ENCODE measurements at places on chromosomes 13 and 19.

DNA sequence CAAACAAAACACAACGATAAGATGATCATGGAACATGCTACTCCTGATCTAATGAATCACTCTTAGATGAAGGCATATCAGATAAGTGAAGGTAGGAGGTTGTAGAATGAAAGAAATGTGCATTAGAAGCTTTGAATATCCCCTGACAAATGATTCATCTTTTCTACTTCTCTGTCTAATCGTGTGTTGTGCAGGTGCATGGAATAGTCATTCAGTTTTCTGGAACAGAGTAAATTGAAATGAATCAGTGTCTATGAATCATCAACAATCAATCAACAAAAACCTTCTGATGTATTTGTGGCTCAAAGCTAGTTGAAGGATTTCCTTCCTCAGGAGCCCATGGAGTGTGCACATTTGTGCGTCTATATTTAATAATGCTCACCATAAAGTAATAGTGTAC, 1290.4 kb upstream of the PCDH20 start:
- DNase-seq: no peak

GRCh38 chr13:39244561-39245230, 206.4 kb downstream of the NHLRC3 start:
- no peak for DNase-seq

DNA sequence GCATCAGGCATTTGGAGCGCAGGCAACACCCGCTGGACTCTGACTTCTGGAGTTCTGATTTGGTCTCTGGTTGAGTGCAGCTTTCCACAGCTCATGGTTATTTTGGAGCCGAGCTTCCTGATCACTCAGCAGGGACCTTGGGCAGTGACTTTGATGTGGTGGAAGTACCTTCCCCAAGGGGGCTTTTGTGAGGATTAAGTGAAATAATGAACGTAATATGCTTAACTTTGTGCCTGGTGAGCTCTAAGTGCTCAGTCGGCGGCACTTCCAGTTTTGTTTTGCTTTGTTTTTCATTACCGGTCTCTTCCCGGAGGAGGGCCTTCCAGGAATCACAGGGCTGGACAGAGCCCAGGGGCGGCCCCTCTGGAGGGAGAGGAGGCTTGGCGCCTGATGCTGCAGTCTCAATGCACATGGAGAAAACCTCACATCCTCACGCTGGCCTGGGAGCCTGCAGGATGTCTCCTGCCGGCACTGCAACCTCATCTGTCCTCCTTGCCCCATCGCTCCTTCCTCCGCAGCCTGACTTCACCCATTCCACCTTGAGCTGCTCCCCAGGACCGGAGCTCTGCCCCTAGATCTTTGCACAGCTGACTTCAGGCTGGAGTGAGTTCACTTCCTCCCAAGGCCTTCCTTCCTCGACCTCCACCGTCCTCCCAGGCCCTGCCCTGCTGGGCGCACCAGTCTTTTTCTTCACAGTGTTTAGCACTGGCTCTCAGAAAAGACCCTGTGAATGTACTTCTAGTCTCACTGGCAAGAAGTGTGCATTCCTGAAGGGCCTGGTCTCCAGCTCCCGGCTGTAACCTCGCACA, 1.5 kb downstream of the PLEKHF1 start:
- DNase-seq: no peak

DNA sequence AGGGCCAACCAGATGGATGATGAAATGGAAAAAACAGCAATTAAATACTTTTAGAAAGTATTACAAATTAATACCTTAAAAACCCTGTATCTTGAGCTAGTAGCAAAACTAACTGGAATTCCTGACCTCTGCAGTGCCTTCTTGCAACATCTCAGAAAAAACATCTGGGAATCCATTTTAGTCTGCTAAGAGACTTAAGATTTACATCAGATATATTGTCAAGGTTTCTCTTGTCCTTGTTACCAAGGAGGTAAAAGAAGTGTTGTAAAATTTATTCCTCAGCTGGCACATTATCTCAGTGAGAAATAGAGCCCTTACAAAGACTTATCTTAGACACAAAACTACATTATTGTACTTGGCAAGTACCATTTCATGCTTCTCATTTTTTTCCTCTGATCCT, 18.5 kb downstream of the KCNRG start:
- DNase-seq: no peak

GRCh38 chr13:103547914-103548313, 481.7 kb upstream of the SLC10A2 start:
- no peak for DNase-seq

DNA sequence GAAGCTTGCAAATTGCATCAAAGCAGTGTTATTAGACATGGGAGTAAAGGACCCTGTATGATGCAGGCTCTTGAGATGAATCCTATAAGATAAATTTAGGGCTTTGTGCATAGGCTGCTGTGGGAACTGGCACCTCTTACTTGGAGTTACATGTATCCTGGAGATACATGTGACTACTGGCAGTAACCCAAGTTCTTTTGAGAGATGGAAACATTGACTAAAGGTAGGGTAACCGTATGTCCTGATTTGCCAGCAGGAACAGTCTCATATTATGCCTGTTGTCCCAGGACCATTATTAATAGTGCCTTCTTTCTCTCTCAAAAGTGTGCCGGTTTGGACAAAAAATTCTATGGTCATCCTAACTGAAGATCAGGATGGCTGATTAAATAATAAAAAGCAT, 195.4 kb downstream of the LACC1 start:
- no peak for DNase-seq

- DNase-seq: no peak
Observed at GRCh38 chr13:41401366-41401765, 56.0 kb upstream of the RGCC start.

GRCh38 chr19:33734913-33735312, 61.8 kb upstream of the KCTD15 start:
- no peak for DNase-seq

DNA sequence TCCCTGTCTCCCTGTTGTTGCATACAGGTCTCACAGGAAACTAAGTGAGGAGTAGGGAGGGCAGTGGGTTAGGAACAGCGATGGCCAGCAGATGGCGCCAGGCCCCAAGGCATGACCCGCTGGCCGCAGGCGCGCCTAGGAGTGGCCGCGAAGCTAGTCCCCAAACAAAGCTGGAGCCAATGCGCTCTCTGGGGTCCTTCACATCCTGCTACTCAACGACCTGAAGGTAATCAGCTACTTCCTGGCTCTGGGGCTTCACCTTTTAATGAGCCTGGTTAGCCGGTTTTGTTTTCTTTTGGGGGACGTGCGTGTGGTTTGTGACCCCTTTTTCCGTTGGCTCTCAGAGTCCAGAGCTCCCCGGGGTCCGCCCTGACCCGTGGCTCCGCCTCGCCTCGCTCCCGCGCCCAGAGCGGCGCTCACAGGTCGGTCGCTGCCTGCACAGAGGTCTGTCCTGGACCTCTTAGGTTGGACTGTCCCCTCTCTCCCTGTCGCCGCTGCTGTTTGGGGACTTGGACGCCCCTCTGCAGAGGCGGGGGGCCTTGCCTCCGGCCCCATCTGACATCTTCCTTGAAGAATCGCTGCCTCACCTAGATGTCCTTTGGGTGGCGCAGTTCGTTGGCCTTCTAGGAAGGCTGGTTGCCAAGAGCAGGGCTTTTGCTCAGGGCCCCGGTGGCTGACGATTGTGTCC, 62.2 kb upstream of the GTF3A start:
- peak; percentile 54 for DNase-seq

DNA sequence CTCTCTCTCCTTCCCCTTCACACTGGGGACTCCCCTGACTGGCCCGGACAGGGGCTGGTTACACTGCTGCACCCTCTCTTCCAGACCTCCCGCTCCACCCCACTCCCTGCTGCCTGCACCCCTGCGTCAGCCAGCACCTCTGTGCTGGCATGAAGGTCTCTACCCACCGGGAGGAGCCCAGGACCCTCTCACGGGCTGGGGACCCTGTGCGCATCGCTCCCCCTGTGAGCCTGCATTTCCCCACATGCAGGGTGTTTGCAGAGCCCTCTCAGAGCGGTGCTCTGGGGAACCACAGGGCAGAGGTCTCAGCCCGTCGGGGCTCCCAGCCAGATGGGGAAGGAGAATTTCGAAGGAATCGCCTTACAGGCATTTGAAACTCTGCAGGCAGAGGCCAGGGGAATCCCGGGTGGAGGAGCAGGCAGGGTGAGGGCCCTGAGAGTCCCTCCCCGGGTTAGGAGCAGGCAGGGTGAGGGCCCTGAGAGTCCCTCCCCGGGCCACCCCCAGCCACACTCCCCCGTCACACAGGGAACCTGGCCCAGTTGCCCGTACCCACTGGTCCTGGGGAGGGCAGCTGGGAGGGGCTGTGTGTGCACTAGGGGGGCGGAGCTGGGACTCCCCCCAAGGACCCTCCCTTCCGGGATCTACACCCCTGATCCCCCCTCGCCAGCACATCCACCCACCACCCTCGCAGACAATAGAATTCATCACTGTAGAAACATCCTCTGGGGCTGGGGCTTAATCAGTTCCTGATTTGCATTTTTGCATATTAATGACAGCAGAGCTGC, 16.3 kb upstream of the TCF3 start:
- no peak for DNase-seq

DNA sequence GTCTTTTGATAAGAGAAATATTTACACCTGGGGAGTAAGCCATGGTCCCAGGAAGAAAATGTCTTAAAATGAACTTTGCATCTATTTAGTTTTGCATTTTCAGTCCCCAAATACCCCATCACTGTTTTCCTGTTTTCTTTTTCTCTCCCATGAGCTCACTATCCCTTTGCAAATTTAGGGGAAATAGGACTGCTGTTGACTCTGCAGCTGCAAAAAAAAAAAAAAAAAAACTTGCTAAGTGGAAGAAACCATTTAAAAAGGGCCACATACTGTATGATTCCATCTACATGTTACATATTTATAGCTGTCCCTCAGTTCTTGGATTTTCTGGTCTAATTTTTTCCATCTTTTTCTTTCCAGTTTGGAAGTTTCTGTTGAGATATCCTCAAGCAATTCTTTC, 98.2 kb upstream of the SERP2 start:
- DNase-seq: no peak

DNA sequence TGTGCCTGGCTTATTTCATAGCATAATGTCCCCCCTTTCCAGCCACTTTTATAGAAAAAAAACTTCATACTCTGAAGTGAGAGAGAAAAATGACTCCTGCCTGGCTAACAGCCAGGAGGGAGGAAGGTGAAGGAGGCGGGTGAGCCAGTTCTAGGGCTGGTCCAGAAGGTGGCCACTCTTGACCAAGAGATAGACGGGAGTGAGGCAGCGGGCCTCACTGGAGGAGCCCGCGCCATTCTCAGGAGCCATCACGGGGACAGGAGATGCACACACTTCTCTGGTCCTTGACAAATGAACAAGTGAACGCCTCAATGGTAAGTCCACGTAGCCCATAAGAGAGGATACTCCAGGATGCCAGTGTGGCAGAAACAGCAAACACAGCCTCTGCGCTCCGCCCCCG, 231.4 kb downstream of the UQCRFS1 start:
- DNase-seq: no peak

DNA sequence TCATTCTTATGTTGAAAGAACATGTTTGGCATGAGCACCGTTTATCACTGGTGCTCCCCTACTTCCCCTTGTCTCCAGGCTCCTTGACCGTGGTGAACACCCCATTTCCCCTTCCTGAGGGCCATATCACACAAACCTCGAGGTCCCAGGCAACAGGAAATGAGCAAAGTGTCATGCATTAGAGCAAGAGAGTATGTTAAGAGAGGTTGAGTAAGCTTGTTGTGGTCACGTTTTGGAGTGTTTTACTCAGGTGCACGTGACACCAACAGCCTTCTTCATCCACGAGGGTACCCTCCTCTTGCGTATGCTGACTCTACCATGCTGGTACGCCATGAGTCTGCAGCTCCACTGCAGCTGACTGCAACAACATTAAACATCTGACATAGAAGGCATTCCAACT, 482.2 kb upstream of the NBEA start:
- no peak for DNase-seq

DNA sequence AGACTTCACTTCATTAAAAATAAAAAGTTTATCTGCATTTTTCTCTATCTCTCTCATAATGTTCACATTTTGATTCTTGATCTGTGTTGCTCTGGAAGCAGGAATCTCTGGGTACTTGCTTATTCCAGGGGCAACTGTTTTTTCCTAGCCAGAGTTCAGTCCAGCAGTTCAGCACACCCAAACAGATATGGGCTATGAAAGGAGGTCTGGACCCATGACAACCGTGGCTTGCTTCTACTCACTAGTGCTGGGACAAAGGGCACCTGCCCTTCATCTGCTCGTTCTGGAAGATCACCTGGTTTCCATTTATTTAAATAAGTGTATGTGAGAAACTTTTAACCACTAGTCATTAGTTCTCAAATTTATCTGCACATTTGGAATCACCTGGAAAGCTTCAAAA, 36.0 kb downstream of the POLR1D start:
- no peak for DNase-seq

DNA sequence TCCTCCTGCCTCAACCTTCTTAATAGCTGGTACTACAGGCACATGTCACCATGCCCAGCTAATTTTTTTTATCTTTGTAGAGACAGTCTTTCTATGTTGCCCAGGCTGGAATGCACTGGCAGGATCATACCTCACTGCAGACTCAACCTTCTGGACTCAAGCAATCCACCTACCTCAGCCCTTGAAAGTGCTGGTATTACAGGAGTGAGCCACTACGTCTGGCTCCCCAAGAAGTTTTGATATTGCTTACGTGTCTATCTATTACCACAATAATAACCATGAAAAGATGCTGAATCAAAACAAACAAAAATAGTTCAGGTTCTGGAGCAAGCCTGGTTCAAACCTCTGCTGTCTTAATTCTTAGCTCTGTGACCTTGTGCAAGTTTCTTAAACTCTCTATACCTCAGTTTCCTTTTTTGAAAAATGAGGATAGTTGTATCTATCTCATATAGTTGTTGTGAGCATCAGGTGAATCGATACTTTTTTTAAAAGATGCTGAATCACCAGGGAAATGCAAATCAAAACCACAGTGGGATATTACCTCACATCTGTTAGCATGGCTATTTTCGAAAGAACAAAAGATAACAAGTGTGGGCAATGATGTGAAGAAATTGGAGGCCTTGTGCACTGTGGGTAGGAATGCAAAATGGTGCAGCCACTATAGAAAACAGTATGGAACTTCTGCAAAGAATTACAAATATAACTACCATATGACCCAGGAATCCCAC, 19.0 kb upstream of the LEUTX start:
- DNase-seq: no peak

- no peak for DNase-seq
Observed at GRCh38 chr13:76936763-76937162, 11.5 kb upstream of the ACOD1 start.

DNA sequence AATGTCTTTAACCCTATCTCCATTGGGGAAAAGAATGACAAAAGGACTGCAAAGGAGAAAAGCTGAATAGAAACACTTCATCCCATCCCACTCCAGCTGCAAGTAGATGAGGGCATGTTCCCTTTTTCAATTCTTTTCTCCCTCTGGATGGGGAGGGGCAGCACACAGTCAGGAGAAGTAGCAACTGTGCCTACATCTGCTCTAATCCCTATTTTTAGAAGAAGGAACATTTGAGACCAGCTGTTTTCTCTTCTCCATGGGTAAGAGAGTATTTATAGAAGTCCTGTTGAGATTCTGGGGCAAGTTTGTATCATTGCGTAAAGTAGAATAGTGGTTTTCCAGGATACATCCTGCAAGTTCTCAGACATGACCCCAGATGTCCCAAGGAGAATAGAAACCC, 9.3 kb upstream of the GTF3A start:
- DNase-seq: no peak

All from stimulated activated CD8-positive, alpha-beta memory T cell treated with anti-CD3 and anti-CD28 coated beads, Interleukin-7, amount 100 ng/mL, for 48 hours (primary cell).